ENCODE measurements at places on chromosomes 3 and 15.

GRCh38 chr15:74265046-74265639 lies 29.0 kb downstream of the CCDC33 start:
- DNase-seq = no peak

GRCh38 chr3:12356996-12357395 lies 68.1 kb downstream of the PPARG start:
- DNase-seq = no peak

DNA sequence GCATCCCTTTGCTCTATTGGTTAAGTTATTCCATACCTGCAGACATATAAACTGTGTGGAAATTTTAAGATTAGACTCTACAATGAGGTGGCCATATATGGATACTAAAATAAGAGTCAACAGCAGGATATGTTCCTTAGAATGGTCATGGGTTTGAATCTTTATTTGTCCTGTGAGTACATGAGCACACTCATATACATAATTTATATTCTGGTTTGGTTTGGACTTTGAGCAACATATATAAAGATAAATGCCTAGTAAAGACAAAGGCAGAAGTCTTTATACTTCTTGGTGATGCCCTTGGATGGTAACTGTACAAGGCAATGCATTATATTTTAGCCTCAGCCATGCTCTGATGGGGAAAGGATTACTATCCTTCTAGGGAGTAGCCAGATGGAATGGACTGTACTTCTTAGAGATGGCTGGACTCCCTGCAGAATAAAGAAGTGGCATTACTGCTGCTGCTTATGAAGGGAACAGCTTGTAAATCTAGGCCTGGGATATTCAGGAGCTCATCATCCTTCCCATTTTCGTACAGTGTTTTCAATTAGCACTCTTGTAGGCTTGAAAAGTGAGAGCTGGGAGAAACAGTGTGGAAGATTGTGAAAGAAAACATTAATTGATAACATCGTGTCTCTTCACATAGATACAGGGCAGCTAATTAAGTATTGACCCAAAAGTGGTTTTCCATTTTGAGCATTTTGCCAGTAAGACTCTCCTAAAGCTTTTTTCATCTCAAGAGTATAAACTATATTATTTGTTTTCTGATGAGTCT lies 60.4 kb downstream of the HMG20A start:
- DNase-seq = no peak

DNA sequence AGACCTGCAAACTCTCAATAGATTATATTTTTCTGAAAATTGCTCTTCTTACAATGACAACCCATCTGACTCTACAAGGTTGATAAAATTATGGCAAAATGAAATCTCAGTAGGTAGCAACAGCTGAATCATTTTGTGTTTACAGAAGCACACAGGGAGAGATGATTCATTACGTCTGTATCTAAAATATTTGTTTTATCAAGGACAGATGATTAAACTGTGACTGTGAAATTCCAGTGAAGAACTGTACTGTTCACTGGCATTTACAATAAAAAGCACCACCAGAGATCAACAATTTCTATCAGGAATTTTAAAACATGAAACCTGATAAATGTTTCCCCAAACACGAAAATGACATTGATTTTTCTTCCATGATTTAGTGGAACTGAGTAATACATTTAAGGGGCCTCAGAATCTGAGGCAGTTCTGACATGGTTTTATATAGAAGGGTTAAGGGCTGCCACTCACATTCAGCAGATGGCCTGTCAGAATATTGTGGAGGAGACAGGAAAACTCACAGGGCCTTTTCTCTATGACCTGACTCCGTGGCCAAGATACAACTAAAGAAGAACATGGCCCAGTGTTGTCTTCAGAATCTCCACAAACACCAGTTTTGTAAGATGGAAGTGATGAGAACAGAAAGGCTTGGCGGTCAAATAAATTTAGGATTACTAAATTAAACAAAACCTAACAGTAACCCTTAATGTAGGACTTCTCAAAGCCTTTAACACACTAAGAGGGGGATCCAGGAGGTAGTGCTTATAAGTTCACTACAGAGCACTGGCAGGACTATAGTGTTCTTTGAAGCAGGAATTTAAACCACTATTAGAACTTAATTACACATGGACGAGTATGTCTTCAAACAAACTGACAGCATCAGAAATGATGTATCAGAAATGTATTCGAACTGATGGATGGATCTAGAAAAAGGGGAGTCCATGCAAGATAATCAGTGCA lies 25.9 kb downstream of the RAD18 start:
- DNase-seq = no peak

- no peak for DNase-seq
These were observed 38.2 kb upstream of the MYZAP start for GRCh38 chr15:57553526-57553925.

DNA sequence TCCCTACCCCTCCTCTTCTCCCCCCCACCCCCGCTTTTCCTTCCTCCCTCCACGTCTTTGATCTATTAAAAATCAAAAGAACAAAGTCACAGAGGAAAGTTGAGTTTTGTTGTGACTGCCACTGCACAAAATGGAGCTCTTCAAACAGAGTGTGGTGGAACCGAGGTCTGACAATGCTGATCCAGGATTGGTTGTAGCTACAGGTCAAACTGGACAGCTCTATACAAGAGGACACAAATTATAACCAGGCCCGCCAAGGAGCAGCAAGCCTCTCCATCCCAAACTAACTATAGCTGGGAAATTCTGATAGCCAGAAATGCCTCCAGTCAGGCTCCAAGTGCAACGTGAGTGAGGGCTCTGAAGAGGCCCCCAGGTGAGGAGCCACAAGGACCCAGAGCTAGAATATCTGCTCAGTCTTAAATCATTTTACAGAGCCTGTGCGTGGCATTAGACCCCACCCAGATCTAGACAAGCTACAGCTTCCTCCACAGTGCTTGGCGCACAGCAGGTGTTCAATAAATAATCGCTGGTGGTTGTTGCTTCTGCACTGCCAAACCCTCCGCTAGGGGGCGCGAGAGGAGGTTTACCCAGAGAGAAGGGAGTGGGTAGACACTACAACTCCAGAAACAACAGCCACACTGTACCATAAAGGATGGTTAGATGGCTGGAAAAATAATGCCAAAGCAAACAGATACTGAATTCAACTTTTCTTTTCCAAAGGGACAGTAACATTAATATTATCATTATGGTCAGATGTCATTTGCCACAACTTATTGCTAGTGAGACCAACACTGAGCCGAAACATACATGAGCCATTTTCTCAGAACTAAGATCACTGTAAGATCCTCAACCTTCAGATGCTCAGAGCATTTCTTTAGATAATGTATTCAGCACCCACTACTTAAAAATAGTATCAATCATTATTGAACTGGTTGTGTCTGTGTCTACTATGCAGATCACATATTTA lies 44.6 kb downstream of the ZIC4 start:
- no peak for DNase-seq

DNA sequence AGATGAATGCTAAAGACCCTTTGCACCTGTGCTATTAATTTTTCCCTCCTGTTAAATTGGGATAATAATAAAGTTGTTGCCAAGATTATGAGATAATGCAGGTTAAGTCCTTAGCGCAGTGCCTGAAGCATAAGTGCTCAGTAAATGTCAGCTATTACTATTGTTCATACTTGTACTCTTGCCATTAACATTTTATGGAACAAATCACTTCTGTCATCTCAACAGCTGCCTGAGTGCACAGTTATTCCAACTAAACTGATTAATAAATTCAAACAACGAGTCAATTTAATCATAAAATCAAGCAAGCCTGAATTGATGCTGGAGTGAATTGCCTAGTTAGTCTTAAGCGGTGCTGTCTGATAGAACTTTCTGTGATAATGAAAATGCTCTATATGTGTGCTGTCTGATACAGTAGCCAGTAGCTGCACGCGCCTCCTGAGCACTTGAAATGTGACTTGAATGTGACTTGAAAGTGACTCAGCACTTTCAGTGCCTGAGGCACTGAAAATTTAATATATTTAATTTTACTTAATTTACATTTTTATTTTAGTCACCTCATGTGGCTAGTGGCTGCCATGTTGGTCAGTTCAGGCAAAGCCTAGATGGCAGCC lies 198.7 kb upstream of the PFN2 start:
- DNase-seq = no peak

Data from stimulated activated CD4-positive, alpha-beta T cell treated with anti-CD3 and anti-CD28 coated beads, Interleukin-12 subunit alpha, Interleukin-12 subunit beta, amount 100 ng/mL, for 24 hours (primary cell).